H1 (cell line): ENCODE measurements at places on chromosomes 6 and 20. TPM values are rescaled to one million over a fixed set of nuclear protein-coding genes. Genes with fewer than 3 reads are reported as not detected.

- peak; percentile 67 for DNase-seq
- H3K4me1 ChIP-seq, result peaks cover 8% of the 10 kb centered on the region
- H3K27me3 ChIP-seq, result peaks cover 8% of the 10 kb centered on the region
- no peaks in the 10 kb centered on the region for H3K36me3 ChIP-seq
- no peak overlapping the region for H3K4me3 ChIP-seq
- peak overlapping the region; percentile 93 for H3K27ac ChIP-seq
Observed at GRCh38 chr20:35768731-35769664, 2.8 kb upstream of the PHF20 start.

The EFCAB8 gene
- total RNA-seq, result 0.20 TPM in 1 of 2 replicates, not detected in the other

DNA sequence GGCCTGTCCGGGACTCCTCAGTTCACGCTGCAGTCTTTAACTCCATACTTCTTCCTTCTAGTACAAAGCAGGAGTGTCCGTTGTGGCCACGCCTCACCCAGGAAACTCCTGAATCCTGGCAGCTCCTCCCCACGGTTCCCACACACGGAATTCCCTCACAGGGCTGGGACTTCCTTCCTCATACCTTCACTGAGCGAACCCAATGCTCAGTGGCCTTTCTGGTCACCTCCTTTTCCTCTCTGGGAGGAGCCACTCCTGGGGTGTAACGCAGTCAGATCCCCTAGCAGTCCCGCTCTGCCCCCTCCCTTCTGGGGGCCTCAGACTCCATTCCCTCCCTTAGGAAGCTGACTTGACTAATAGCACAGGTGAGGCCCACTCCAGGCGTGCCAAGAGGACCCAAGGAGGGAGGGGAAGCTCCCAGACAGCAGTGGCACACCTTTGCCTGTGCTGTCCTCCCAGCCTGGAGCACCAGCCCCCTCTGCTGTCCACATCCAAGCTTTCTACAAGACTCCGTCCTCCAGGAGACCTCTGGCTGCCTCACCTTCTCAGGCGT is at the start of gene SLC52A3:
Gene SLC52A3, minus strand, starts transcription at position 75 of the 553 bp plus-strand sequence. CDS start 2,726 bp downstream, outside the sequence.
- H3K27ac ChIP-seq, result no peak within 1 kb of the TSS
- H3K4me3 ChIP-seq, result no peak within 1 kb of the TSS
- peak; percentile 27 for DNase-seq
- H3K4me1 ChIP-seq, result no peaks in the 10 kb centered on the region

The PGBD1 gene
- total RNA-seq, result 7.6 and 9.2 TPM in 2 replicates

DNA sequence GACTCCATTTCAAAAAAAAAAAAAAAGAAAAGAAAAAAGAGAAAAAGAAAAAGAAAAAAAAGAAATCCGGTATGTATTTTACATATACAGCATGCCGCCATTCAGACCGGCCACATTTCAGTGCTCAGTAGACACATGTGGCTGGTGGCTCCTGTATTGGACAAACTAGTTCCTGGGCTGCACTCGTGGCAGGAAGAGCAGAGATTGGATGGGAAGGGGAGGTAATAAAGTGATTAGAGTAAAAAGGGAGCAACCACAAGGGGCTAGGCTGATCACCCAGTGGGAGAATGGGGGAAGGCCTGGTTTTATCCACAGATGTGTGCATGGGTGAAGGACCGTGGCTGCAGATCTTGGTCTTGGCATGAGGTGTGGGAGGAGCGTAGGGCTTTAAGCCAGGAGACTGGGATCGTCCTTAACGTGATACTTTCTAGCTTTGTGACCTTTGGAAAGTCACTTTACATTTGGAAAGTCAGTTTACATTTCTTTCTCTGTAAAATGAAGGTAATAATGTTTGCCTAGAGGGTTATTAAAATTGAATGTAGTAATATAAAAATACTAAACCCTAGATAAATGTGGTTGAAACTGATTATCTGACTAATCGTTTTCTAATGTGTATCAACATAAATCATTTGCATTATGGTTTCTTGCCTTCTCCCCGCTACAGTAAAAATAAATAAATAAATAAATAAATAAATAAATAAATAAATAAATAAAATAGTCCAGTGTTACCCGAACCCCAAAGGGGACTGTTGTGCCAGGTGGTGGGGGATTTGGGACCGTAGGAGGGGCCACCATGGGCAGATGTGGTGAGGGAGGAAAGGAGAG is 869 bp upstream of the TRIM15 start:
- no peaks in the 10 kb centered on the region for H3K4me1 ChIP-seq
- H3K36me3 ChIP-seq, result no peaks in the 10 kb centered on the region
- no peak overlapping the region for H3K4me3 ChIP-seq
- no peaks in the 10 kb centered on the region for H3K27me3 ChIP-seq
- DNase-seq, result no peak

The TRAPPC3L gene
- not detected in 2 replicates for total RNA-seq

The GJA10 gene
- not detected in 2 replicates for total RNA-seq

DNA sequence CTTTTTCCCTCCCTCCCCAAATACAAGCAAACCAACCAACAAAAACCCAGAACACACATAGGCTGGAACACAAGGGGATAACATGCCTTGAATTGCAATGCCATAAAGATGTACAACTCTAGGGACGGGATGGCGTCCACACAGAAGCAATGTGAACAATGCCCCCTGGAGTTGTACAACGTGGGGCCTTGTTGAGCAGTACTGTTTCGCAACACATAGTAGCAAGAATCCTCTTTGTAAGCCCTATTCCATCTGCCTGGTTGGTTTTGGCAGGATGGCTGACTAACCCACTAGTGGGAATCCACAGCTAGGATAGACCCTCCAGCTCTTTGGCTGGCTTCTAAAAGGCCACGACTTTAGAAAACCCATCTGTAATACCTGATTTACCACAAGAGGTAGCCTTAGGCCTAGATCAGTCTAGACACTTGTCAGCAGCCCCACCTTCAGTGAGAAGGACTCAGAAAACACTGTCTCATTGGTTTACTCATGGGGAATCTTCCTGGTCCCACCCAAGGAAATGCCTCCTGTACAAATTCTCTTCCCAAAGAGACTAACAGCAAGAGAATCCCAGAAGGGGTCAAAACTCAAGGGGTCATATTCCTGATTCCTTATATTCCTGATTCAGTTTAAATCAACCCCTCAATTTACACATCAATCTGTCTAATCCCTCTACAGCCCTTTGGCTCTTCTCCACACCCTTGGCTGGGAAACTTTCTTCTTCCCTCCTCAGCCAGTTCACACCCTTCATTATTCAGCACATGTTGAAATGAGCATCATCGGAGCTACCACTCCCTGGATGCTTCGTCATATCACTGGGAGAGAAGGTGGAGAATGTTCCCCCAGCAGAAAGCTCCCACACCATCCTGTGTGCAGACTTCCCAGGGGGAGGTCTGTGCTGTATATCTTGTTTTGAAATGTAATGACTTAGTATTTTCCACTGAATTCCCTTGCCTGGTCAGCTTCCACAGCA is 622.4 kb upstream of the FLRT3 start:
- no peak for DNase-seq
- no peaks in the 10 kb centered on the region for H3K36me3 ChIP-seq
- no peaks in the 10 kb centered on the region for H3K27me3 ChIP-seq

The ATXN1 gene
- total RNA-seq, result 3.3 and 4.0 TPM in 2 replicates

DNA sequence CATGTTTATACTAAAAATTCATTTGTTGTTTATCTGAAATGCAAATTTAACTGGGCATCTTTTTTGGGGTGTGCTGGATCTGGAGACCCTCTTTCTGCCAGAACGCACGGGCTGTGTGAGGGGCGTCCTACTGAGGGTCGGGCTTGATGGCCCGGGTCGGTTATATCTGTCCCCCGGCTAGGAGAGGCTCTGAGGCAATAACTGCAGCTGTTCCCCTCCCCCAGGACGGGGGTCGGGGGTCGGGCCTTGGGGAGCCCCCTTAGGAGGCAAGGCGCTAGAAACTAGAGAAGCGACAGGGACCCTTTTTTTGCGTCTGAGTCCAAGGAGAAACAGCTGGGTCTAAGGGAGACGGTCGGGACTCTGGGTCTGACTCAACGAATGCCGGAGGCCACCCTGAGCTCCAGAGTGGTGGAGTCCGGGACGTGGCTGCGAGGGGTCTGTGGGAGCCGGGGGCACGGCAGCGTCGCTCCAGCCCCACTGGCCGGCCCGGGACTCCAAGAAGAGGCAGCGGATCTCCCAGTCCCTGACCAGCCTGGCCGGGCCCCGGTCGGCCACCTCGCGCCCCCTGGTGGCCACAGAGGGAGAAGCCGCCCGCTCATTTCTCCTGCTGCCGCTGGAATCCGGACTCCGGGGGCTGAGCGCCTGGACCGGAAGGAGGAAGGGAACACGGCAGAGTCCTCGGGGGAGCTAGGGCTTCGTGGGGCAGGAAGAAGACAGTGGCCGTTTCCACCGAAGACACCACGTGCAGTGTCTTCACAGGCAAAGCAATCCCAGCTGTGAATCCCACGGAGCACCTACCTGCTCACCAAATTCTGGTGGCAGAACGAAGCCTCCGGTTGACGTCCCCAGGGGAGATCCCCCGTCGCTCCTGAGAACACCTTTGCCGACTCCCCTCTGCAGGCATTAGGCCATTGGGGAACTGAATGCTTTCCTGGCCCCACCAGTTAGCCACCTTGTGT is 24.0 kb upstream of the SCML4 start:
- no peaks in the 10 kb centered on the region for H3K36me3 ChIP-seq
- peak; percentile 98 for DNase-seq
- peaks cover 3% of the 10 kb centered on the region; the same call in 1 of the 2 replicates for H3K27me3 ChIP-seq
- peak overlapping the region; percentile 80 for H3K4me3 ChIP-seq
- H3K27ac ChIP-seq, result no peak overlapping the region
- H3K4me1 ChIP-seq, result no peaks in the 10 kb centered on the region; the same call in none of the 2 replicates

DNA sequence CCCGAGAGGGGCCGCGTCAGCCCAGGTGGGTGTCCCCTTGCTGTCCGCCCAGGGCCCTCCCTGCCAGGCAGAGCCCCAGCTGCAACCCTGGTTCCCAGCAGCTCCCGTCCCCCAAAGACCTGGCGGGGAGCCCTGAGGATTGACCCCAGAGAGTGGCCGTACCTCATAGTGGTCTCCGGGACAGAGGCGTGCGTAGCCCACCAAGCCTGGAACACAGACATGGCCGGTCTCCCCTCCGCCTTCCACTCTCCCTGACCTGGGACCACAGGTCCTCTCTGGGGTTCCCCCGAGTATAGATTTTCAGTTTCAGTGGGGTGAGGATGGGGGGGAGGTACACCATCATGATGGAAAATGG is 82.6 kb downstream of the RIPOR3 start:
- H3K27me3 ChIP-seq, result no peaks in the 10 kb centered on the region
- no peak for DNase-seq
- H3K4me3 ChIP-seq, result no peak overlapping the region
- no peaks in the 10 kb centered on the region for H3K36me3 ChIP-seq

DNA sequence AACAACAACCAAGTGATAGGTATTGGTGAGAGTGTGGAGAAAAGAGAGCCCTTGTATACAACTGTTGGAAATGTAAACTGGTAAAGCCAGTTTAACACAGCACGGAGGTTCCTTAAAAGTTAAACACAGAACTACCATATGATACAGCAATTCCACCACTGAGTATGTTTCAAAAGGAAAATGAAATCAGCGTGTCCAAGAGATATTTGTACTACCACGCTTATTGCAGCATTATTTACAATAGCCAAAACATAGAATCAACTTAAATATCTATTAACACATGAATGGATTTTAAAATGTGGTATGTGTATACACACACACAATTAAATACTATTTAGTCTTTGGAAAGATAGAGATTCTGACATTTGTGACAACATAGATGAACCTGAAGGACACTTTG is 1.1 kb downstream of the PTCHD4 start:
- peak overlapping the region; percentile 45; the same call in 1 of the 2 replicates for H3K27ac ChIP-seq
- peak overlapping the region; percentile 16 for H3K4me3 ChIP-seq
- H3K27me3 ChIP-seq, result no peaks in the 10 kb centered on the region
- DNase-seq, result no peak
- H3K36me3 ChIP-seq, result no peaks in the 10 kb centered on the region

- H3K27me3 ChIP-seq, result no peaks in the 10 kb centered on the region
- H3K4me3 ChIP-seq, result no peak overlapping the region
- no peaks in the 10 kb centered on the region for H3K4me1 ChIP-seq
- no peak for DNase-seq
Observed at GRCh38 chr6:116409756-116410155, 39.0 kb downstream of the DSE start.

- no peaks in the 10 kb centered on the region for H3K36me3 ChIP-seq
- no peak for DNase-seq
- H3K27me3 ChIP-seq, result no peaks in the 10 kb centered on the region
- no peaks in the 10 kb centered on the region for H3K4me1 ChIP-seq
- H3K27ac ChIP-seq, result no peak overlapping the region
Observed at GRCh38 chr6:150959166-150959565, 93.7 kb downstream of the MTHFD1L start.

DNA sequence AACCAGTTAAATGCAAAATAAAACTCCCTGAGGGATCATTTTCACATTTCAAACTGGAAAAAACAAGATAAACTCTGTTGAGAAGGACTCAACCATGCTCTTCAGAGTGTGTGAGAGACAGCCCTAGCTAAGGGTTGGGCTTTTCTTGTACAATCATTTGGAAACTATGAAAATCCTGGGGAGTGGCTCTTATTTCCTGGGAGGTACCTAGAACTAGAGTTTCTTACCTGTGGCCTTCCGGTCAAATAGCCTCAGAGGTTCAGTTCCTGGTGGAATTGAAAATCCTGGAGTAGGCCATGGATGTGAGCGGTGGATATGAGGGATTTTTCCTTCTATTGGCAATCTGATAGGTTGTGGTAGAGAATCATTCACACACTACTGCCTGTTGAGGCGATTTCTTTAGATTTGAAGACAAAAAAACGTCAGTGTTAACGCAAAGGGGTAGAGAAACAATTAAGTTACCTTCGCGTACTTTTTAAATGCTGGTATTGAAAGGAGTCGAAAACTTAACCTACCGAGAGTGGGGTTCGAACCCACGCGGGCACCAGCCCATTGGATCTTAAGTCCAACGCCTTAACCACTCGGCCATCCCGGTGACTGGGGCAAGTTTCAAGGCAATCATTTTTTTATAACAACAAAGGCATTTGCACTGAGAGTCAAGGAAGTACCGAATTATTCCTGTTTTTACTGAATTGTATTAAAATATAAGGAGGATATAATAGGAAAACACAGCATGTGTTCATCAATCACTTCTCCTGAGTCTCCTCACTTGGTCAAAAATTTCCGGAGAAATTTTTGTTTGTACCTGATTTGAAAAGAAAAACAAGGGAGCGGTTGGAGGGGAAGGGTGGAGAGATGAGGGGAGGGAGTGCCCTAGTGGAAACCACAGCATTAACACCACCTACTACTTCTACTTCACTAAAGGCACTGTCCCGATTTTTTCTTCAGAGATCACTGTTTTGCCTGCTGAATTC is 191.3 kb downstream of the OR2B2 start:
- DNase-seq, result peak; percentile 84
- no peak overlapping the region for H3K27ac ChIP-seq
- no peaks in the 10 kb centered on the region for H3K36me3 ChIP-seq
- peaks cover 2% of the 10 kb centered on the region; the same call in 1 of the 2 replicates for H3K4me1 ChIP-seq

GRCh38 chr6:92777146-92777740 is 642.1 kb downstream of the EPHA7 start:
- DNase-seq, result no peak
- no peaks in the 10 kb centered on the region for H3K4me1 ChIP-seq
- no peak overlapping the region for H3K27ac ChIP-seq
- H3K27me3 ChIP-seq, result no peaks in the 10 kb centered on the region
- no peak overlapping the region for H3K4me3 ChIP-seq

- H3K4me1 ChIP-seq, result 0 out of 2 replicates have a peak, but pooled peaks cover 2% of the 10 kb centered on the region
- no peak for DNase-seq
- no peaks in the 10 kb centered on the region for H3K27me3 ChIP-seq
- H3K36me3 ChIP-seq, result no peaks in the 10 kb centered on the region
- H3K4me3 ChIP-seq, result no peak overlapping the region
- no peak overlapping the region for H3K27ac ChIP-seq
Observed at GRCh38 chr6:53615633-53616449, 49.7 kb downstream of the KLHL31 start.

- H3K27me3 ChIP-seq, result no peaks in the 10 kb centered on the region
- H3K36me3 ChIP-seq, result no peaks in the 10 kb centered on the region
- H3K27ac ChIP-seq, result no peak overlapping the region
- no peak overlapping the region for H3K4me3 ChIP-seq
- no peaks in the 10 kb centered on the region for H3K4me1 ChIP-seq
Observed at GRCh38 chr20:5024982-5025381, 23.7 kb upstream of the SLC23A2 start.
